ENCODE measurements at places on chromosomes 4 and X.
A peak's percentile ranks its signal among the peaks of the same experiment; 100 is the strongest.

DNA sequence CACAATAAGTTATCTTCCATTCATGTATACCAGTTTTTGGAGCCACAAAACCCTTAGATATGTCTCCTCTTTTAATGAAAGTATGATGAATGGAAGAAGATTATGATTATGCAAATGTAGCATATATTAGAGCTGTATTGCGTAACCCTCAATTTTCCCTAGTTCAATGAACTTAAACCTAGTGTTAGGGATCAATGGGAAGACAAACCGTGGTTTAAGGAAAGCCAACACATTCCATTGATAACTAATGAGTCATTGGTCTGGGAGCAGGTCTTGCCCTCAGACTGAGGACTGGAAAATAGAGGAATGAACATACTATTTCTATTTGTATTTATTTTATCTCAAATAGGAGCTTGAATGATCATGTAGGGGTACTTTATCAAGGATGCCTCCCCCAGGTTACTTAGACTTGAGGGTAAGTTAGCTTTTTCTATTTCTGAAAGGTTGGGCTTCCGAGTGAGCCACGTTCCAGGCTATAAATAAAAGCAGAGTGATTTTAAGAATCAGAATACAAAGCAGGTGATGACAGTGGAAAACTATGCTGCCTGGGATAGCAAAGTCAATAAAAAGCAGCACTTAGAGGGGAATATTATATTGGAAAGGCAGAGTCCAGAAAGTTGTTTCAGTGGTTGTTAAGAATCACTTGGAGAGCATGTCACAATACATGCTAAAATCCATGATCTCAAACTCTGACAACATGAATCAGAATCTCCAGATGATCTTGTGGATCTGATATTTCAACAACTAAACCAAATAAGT is 356.0 kb downstream of the ADAM29 start:
- no peak for DNase-seq

GRCh38 chrX:34270434-34270833 is 138.3 kb upstream of the FAM47A start:
- DNase-seq = no peak

DNA sequence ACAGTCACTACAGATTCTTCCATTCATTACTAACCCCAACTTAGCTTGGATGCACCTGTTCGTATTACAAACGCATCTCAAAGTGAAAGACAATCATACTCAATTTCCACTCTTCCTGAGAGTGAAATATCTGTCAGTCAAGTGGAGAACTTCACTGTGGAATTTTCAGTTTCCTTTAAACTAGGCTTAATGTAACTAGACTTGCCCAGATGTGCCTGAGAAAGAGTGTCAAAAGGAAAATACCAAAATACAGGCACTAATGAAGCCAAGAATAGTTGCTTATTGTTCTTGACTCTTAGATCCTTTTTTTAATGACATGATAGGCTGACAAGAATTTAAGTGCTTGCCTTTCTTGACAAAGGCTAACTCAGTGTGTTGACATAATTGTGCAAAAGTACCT is 72.4 kb upstream of the NR3C2 start:
- DNase-seq = no peak

DNA sequence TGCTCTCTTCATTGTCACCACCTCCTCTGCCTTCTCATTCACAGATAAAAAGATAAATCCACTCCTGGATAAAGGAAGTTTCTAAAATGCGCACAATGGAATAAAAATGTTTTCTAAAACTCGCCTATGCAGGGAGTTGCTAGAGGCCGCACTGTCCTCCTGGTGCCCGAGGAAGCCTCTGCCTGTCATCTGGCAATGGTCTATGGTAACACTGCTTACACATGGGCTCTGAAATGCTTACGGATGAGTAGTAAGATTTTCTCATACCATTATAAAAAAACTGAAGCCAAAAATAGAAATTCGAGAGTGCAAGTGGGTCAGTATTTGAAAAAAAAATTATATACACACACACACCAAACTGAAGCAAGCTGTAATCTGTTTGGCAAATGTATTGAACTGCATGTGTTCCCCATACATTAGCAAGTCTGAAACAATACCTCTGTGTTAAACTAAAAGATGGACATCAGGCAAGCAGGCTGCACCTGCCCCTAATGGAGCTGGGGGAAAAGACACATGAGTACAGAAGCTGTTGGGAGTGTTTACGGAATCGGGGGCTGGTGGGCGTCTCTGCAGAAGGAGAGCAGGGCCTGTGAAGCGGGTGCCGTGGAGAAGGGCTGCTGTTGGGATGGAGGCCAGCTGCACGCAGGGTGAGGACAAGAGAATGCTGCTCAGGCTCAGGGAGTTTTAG is 103.3 kb upstream of the FAT1 start:
- no peak for DNase-seq

GRCh38 chr4:114287079-114287696 is 307.7 kb upstream of the ARSJ start:
- no peak for DNase-seq

DNA sequence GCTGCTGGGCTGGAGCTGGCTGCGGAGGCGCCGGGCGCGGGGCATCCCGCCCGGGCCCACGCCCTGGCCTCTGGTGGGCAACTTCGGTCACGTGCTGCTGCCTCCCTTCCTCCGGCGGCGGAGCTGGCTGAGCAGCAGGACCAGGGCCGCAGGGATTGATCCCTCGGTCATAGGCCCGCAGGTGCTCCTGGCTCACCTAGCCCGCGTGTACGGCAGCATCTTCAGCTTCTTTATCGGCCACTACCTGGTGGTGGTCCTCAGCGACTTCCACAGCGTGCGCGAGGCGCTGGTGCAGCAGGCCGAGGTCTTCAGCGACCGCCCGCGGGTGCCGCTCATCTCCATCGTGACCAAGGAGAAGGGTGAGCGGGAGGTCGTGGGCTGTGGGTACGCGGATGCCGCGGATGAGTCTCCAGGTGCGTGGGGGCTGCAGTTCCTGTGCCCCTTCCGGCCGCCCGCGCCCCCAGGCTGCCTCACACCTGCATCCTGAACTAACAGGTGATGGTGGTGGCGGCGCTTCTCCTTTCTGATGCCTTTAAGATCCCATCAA is 499 bp downstream of the CYP2U1 start:
- DNase-seq = peak; percentile 45

- no peak for DNase-seq
These were observed 277.0 kb upstream of the EDA2R start for GRCh38 chrX:66915893-66916292.

DNA sequence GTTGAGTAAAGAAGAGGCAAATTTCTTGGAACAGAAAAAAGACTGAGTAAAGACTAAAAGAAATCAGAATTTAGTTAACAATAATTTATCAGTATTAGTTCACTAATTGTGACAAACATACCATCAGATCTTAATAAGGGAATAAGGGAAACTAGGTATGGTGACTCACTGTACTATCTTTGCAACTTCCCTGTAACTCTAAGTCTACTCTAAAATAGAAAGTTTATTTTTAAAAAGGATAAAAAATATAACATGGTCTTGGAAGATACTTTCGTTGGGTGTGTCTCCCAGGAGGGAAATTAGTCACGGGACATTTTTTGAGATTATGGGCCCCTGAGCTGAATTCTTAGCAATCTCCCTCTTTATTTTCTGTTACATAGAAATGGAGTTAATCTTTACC is 97.3 kb downstream of the EMCN start:
- DNase-seq = no peak

DNA sequence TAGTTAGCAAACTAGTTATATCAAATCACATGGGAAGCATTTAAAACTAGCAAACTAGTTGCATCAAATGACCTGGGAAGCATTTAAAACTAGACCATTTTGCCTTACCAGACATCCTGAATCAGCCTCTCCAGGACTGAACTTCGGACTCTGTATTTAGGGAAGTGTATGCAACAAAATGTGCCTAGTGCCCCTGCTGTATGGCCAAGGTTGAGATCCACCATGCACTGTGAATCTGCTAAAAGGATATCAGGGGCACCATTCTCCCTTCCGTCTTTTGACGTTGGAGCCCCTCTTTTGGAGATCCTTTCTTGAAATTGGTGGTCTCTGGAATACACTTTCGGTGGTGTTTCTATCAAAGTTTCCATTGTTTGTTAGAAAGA is 49.5 kb downstream of the CCNI start:
- DNase-seq = no peak

DNA sequence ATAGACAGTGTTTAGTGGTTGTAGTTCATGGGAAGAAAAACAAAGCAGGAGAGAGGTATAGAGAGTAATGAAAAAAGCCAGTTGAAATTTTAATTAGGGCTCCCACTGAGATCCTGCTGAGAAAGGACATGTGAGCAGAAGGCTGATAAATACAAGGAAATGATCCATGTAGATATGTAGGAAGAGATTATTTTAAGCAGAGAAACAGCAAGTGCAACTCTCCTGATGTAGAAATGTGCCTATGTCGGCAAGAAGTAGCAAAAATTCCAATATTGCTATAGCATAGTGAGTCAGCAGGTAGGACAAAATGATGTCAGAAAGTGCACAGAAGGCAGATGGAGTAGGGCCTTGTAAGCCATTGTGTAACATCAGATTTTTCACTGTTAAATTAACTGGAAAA is 1027.3 kb downstream of the PCDH18 start:
- no peak for DNase-seq

DNA sequence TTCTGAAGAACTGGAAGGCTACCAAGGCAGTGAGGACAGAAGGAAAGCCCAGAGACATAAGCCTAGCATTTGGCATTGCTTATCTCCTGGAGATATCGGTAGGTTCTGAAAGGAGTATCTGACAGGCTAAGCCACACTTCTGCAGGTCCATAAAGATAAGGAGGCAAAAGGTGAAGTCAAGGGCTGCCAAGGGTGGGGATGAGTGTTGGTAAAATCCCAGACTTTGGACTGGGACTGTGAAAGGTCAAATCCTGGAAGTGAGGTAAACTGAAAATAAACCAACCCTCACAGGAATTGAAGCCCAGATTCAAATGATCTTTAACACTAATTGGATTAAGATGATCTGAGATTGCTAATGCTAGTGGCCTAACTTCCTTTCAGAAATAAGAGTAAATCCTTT is 27.4 kb downstream of the GK start:
- DNase-seq = no peak

- no peak for DNase-seq
These were observed 47.1 kb upstream of the MAB21L2 start for GRCh38 chr4:150534818-150535217.

DNA sequence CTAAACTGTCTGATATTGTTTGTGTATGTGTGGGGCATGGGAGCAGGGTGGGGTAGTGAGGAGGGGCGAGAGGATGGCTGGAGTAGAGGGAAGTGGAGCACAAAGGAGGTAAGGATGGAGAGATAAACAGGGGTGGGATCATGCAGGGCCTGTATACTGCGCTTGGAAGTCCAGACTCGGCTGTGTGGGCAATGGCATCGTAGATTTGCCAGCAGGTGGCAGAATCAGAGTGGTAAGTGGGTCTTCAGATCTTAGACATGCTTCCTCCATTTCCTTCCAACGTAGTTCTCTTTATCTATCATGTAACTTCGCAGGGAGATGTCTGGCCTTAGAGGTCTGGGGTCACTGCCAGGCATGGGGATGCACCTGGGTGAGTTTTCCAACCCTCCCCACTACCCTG is 155.5 kb downstream of the PDGFRA start:
- DNase-seq = no peak

DNA sequence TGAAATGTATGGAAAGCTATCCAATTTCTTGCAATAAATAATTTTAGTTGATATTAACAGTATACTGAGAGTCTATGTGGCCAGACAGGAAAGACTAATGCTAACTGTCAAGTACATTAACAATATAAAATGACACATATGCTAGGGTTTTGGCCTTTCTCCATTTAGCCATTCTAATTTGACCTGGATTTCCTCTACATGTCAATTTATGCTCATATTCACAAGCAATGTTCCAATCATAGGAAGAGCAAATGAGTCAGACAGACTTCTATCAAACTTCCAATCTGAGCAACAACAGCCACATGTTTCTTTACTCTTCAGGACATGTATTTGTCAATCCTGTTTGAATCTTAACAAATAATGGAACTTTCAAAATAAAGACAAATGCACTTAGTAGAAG is 53.6 kb downstream of the CORIN start:
- DNase-seq = no peak

DNA sequence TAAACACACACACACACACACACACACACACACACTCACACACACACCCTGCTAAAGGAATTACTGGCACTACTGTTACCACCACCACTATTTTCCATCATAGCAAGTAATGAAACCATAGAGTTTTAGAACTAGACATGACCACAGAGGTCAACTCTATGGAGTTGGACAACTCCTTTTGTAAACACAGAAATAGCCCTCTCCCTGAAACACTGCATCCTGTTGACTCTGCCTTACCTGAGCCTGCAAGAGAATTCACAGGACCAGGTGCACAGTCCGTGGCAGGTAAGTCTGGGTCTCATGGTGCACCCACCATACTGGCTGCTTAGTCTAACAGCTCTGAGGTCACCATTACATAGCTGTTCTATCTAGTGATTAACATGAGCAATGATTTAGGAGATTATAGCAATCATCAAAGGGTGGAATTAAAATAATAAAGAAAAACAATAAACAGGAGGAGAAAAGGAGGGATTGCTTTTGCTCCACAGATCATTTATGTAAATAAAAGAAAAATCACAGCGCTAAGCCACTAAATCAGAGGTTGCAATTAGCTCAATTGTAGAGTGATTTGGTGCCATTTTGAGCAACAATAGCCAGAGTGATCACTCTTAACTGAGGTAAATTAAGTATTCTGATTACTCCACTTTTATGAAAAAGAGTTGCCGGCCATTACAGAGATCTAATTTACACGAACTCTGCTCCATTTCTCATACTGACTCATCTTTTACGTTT is 340.0 kb upstream of the RASGEF1B start:
- DNase-seq = no peak

DNA sequence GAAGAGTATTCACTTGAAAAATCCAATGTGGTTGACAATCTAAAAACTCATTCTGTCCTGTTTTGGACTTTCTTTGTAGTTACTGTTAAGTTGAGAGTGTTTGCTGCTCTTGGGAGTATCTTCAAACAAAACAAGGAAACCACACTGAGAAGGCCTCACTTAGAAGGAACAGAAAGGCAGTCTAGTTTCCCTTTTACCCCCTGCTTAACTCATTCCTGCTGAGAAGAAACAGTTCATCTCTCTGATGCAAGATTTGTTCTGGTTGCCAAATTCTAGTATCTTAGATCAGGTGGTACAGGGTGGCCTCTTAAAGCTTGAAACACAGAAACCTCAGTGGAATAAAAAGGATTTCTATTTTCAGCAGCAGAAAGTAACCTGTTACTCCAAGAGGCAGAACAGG is 41.4 kb downstream of the GUCY2F start:
- DNase-seq = no peak

DNA sequence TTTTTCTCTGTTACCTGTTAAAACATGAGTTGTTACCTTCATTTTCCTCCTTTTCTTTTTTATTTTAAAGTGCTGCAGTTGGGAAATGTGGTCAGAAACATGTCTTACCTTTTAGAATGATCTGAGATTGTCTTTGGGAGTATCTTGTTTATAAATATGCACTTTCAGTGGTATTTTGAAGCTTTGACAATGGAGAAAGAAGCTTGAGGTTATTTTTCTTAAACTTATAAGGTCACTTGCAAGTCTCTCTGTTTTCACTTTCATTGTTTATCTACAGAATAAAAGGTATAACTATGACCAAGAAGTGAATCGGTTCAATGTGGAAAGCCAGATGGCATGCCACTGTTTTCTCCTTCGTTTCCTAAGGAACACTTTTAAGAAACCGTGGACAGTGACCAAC is 167.5 kb upstream of the SLC7A11 start:
- DNase-seq = no peak

GRCh38 chr4:80434238-80434637 is 98.7 kb downstream of the CFAP299 start:
- no peak for DNase-seq

All from anterior cingulate cortex (tissue), 58 donors.